Ascending aorta (tissue), 2 donors: ENCODE measurements at places on chromosomes 3 and 15.

DNA sequence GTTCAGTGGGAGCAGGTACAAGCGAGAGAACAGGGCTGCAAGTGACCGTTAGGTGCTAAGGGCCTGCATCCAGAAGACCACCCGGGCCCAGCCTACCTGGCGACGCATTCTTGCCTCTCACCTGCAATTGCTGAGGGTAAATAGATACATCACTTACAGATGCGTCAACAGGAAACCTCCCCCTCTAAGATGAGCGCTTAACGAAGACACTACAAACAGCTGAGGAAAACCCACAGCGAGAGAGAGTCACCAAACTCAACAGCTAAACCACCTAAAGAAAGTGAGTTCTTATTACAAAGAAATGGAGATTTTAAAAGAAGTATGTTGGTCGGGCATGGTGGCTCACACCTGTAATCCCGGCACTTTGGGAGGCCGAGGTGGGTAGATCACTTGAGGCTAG, 157.9 kb downstream of the CHSY1 start:
- H3K36me3 ChIP-seq = no peaks in the 10 kb centered on the region
- no peak overlapping the region for H3K27ac ChIP-seq
- H3K4me1 ChIP-seq = peaks cover 5% of the 10 kb centered on the region
- no peak overlapping the region for H3K4me3 ChIP-seq
- no peaks in the 10 kb centered on the region for H3K27me3 ChIP-seq

GRCh38 chr3:23062582-23062981, 140.5 kb upstream of the UBE2E2 start:
- H3K27me3 ChIP-seq = no peaks in the 10 kb centered on the region
- no peaks in the 10 kb centered on the region for H3K4me1 ChIP-seq
- H3K27ac ChIP-seq = no peak overlapping the region

- no peaks in the 10 kb centered on the region for H3K36me3 ChIP-seq
- H3K4me1 ChIP-seq = peaks cover 24% of the 10 kb centered on the region
- no peaks in the 10 kb centered on the region for H3K27me3 ChIP-seq
- no peak overlapping the region for H3K4me3 ChIP-seq
- no peak for DNase-seq
- H3K27ac ChIP-seq = no peak overlapping the region
Observed at GRCh38 chr3:101255441-101255840, 64.9 kb downstream of the IMPG2 start.

- H3K27ac ChIP-seq = no peak overlapping the region
- no peaks in the 10 kb centered on the region for H3K27me3 ChIP-seq
- no peaks in the 10 kb centered on the region for H3K4me1 ChIP-seq
Observed at GRCh38 chr15:52334491-52335160, 39.0 kb upstream of the MYO5C start.

DNA sequence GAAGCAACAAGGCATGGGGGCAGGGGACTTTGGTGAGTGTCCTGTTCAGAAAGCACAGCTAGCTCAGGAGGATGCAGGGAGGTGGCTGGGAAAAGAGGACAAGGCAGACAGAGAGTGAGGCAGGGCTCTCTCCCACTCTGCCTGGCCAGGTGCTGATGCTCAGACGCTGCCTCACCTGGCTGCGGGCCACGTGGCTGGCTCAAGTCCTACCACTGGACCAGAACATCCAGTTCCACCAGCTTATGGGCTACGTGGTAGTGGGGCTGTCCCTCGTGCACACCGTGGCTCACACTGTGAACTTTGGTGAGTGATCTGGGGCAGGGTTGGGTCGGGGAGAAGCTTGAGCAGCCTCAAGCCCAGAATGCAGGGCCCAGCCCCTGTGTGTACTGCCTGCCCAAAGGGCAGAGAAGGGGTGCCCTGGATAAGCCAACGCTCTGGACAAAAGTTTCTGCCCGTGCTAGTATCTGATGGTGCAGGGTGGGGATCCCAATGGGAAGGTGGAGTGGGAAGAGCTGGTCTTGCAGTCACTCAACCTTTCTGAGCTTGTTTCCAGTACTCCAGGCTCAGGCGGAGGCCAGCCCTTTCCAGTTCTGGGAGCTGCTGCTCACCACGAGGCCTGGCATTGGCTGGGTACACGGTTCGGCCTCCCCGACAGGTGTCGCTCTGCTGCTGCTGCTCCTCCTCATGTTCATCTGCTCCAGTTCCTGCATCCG, 20.9 kb downstream of the NOX5 start:
- H3K36me3 ChIP-seq = no peaks in the 10 kb centered on the region
- H3K27ac ChIP-seq = no peak overlapping the region
- peak; percentile 52 for DNase-seq

- H3K27ac ChIP-seq = no peak overlapping the region
- no peaks in the 10 kb centered on the region for H3K36me3 ChIP-seq
- H3K27me3 ChIP-seq = no peaks in the 10 kb centered on the region
Observed at GRCh38 chr3:85662462-85662861, 703.7 kb downstream of the CADM2 start.

GRCh38 chr3:105905328-105905727, 36.5 kb upstream of the CBLB start:
- no peak for DNase-seq
- H3K27me3 ChIP-seq = no peaks in the 10 kb centered on the region
- H3K4me1 ChIP-seq = peaks cover 11% of the 10 kb centered on the region
- no peaks in the 10 kb centered on the region for H3K36me3 ChIP-seq
- peak overlapping the region; percentile 86 for H3K27ac ChIP-seq
- no peak overlapping the region for H3K4me3 ChIP-seq
